ENCODE measurements at places on chromosomes 5 and 9.

DNA sequence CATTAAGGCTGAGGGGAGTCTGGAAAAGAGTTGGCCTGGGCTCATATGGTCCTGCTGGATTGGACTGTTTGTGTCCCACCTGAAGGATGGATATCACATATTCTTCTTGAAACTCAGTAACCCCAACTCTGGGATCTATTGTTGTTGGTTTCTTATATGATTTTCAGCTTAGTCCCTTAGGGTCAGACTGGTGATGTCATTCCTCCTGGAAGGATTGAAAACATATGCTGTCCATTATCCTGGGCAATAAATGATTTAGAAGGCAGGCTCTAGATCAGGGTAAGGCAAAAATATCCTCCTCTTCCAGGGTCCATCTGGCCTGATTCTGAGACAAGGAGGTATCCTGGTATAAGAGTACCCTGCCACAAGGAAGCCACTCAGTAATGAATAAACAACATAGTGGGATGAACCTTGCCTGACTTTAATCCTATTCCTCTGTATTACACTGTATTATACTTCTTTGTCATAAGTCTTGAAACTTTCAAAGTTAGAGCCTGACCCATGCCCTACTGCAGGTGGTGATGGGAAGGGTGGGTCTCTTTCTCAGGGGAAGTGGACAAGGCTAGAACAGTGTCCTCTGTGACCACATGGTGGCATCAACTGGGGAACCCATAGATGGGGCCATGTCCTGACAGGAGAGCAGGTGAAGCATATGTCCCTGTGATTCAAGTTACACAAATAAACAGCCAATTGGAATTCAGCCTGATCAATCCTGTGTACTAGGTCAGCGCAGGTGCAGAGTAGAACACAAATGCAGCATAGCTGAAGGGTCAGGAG lies 454.4 kb upstream of the TRPC7 start:
- DNase-seq = no peak

- no peak for DNase-seq
Observed at GRCh38 chr5:113112435-113112834, 135.8 kb downstream of the DCP2 start.

- DNase-seq = peak; percentile 80
Observed at GRCh38 chr5:123094919-123095797, 6.1 kb downstream of the PRDM6 start.

DNA sequence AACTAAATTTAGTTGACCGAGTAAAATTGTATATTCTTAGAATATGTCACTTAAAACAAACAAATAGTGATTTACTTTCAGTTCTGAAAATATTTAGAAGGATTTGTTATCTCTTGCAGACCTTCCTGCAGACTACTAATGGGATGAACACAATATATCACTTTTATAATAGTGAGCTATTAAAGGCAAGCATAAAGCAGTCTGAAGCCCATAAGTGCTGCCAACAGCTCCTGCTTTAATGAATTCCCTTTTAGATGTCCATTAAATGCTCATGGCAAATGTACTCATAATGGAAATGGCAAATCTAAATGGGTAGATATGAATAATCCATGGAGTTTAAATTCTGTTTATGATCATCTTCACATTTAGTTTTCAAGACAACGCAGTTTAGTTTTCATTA lies 170.2 kb downstream of the RANBP17 start:
- no peak for DNase-seq

- DNase-seq = no peak
Observed at GRCh38 chr9:3049636-3050035, 205.7 kb upstream of the PUM3 start.

- DNase-seq = no peak
Observed at GRCh38 chr5:68659881-68660280, 433.9 kb upstream of the SLC30A5 start.

DNA sequence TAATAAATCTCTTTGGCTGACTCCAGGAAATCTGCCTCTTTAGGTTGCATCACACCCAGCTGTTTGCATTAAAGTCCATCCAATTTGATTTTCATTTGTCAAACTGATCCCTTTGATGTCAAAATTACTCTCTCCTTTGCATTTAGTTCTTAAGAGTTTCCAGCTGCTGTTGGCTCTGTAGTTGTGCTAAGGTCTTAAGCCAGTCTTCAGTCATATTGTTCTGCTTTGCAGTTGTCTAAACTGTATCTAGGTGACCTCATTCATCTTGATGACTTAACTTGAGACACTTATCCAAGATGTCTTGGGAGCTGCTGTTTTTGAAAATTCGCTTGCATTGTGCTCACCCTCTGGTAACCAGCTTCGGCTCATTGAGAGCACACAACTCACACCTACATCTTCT lies 386.9 kb upstream of the TLE4 start:
- DNase-seq = no peak

DNA sequence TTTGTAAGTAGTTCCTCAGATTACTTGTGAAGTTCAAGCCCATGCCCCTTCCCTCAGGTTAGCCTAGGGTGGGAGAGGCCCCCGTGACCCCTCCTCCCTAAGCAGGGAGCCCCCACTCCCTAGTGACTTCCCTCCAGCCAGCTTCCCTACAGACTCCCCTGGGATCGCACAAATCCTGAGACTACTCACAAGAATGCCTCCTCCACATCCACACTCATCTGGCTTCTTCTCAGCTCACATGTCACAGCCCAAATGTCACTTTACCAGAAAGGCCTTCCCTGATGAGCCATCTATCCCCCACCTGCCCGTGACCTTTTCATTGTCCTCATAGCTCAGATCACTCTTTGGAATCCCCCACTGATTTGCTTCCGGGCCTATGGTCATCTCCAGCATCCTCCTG lies 96.7 kb upstream of the ARAP3 start:
- no peak for DNase-seq

- peak; percentile 93 for DNase-seq
Observed at GRCh38 chr9:130780865-130781504, 54.1 kb upstream of the ABL1 start.

DNA sequence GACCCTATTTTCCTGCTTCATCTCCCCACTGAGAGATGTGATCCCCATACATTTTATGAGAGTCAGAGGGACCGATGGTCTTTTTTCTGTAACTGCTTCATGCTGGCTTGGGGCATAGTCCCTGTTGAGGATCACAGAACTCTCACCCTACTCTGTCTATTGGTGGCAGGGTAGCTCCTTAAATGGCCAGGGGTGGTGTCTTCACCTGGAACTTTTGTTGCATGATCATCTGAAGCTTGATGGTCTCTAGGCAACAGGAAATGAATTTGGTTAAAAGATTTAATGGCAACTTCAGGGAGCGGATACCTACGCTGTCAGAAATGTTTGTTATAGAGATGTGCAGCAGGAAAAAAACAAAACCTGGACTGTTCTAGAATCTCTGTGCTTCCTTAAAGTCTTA lies 87.0 kb upstream of the GLIS3 start:
- no peak for DNase-seq

- DNase-seq = no peak
Observed at GRCh38 chr5:106661866-106662265, 1008.9 kb downstream of the EFNA5 start.

- no peak for DNase-seq
Observed at GRCh38 chr5:142767911-142768310, 2.3 kb upstream of the ARHGAP26 start.

- no peak for DNase-seq
Observed at GRCh38 chr5:137710086-137710485, 25.8 kb downstream of the KLHL3 start.

GRCh38 chr5:41683181-41683580 lies 172.8 kb upstream of the PLCXD3 start:
- DNase-seq = no peak

- no peak for DNase-seq
Observed at GRCh38 chr5:90740244-90740799, 181.7 kb downstream of the ADGRV1 start.

GRCh38 chr5:142239394-142240159 lies 85.2 kb downstream of the SPRY4 start:
- no peak for DNase-seq

DNA sequence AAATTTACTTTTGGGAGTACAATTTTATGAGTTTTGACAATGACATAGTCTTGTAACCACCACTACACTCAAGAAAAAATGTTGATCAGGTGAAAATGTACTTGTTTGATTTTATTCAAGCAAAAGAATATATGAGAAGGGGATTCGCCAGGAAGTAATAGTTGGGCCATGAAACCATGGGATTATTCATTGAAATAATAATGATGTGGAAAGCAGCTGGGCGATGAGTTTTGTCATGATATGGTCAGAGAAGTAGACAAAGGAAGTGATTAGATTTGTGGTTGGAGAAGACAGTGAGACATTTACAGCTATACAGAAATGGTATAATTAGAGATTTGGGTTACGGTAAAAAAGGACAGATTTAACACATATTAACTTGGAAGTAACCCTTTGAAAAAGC lies 11.2 kb downstream of the HMGCR start:
- DNase-seq = no peak

DNA sequence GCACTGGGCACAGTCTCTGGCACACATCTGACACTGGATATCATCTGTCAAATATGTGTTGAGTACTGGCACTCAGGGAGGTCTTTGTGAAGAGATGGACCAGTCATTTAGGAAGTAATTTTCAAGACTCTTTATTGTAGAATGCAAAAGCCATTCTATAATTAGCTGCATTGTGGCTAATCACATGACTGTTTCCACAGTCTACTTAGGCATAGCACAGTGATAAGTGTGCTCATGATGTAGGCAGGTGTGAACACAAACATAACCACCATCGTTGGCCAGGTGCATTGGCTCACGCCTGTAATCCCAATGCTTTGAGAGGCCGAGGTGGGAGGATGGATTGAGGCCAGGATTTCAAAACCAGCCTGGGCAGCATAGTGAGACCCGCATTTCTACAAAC lies 62.2 kb downstream of the CFAP77 start:
- DNase-seq = no peak

DNA sequence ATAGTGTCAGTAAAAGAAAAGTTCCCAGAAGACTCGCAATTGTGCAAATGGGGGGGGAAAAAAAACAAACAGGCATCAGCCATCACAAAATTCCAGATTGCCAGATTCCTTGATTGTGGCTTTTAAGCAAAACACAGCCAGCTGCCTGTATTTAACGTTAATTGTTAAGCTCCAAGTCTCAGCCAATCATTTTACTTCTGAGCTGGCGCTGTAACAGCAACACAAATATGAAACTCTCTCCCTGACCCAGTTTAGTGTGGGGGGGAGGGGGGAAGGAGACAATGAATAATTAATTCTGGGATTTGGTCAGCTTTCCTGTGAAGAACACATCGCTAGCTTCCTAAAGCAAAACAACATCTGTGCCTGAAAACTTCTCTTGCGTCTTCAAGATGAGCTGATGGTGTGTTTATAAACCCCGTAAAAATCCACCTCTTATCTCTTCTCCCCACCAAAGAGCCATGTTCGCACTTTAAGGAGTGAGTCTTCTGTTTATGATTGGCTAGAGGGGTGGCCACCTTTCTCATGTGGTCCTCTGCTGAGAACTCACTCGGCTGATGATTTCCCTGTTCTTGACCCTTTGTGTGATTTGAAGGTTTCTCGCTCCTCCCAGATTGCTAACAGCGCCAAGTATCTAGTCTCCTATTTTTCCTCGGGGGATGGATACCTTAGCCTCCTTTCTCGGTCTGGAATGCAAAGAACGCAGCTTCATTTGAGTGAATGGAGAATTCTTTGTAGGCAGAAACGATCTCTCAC lies 160.2 kb upstream of the DAPK1 start:
- no peak for DNase-seq

GRCh38 chr5:55421074-55421529 lies 113.3 kb downstream of the MTREX start:
- no peak for DNase-seq

DNA sequence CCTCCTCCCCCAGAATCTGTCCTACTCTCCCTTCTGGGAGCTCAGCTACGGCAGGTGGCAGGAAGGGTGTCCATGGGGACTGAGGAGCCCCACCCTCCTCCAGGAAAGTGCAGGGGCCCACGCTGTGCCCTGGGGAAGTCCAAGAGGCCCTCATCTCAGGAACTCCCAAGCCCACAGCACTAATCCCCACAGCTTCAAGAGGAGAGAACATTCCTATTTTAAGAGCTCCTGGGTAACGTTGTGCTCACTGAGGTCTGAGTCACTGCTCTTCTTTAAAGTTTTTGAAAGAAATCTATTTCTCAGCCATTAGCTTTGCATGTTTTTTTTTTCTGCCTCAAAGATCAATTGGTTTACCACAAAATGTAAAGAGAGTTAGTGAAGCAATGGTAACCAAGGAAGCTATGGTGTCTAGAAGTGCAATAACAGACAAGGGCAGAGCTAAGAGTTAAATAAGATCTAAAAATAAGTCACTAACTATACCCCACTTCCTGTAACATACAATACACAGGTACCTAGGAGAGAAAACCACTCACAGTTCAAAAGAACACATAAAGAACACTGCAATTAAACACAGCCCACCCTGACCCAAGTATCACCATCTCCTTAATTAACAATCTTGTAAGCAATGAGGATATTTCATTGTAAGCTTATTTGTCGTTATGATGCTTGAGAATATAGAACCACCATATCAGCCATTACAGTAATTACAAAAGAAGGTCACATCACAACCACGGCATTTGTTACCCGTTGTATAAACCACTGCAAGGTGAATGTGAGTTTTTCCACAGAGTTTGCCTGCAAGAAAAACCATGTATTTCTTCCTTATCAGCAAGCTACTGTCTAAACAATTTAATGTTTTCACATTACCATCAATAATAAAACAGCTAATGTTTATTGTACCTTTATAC lies 382.3 kb upstream of the SLC30A5 start:
- no peak for DNase-seq

DNA sequence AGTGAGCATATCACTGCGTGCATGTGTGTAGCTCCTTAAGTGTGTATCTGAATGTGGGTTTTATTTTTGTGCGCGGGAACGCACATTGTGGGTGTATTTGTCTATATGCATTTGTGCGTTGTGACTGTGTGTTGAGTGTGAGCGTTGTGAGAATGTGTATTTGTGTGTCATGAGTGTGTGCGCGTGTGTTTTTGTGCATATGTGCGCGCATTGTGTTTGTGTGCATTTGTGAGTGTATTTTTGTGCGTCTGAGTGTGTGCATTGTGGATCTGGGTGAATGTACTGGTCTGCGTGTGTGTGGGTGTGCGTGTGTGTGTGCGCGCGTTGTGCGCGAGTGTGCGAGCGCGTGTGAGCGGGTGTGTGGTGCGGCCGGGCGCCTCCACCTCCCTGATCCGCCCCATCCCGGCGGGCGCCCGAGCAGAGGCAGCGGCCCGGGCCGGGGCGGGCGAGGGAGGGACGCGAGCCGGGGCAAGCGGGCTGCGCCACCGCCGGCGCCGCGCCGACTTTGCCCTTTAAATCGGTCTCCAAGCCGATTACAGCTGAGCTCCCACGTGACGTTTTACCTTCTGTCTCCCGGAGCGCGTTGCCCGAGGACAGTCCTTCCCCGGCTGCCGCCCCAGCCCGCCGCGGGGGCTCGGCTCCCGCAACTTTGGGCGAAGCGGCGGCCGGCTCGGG lies at the start of gene RASGRF2:
Gene RASGRF2 (plus strand): TSS at position 596 of the 675 bp plus-strand sequence. CDS start 376 bp downstream, outside the sequence.
- no peak for DNase-seq

DNA sequence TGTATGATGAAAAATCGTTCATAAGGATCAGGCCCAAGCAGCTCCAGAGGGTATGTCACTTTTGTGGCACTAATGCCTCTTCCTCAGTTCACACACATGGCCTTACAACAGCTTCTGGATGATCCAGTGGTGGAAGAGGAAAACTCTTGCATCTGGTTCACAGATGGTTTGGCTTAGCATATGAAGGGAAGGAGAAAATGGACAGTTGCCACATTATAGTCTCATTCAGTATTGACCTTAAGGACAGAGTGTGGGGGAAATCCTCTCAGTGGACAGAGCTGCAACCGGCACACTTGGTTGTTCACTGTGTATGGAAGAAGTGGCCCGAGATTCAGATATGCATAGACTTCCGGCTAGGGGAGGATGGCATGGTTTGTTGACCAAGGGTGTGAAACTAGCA lies 22.8 kb downstream of the C9orf57 start:
- no peak for DNase-seq

GRCh38 chr5:14161825-14162556 lies 18.8 kb downstream of the TRIO start:
- no peak for DNase-seq
